ENCODE measurements at places on chromosomes 5 and 9.

DNA sequence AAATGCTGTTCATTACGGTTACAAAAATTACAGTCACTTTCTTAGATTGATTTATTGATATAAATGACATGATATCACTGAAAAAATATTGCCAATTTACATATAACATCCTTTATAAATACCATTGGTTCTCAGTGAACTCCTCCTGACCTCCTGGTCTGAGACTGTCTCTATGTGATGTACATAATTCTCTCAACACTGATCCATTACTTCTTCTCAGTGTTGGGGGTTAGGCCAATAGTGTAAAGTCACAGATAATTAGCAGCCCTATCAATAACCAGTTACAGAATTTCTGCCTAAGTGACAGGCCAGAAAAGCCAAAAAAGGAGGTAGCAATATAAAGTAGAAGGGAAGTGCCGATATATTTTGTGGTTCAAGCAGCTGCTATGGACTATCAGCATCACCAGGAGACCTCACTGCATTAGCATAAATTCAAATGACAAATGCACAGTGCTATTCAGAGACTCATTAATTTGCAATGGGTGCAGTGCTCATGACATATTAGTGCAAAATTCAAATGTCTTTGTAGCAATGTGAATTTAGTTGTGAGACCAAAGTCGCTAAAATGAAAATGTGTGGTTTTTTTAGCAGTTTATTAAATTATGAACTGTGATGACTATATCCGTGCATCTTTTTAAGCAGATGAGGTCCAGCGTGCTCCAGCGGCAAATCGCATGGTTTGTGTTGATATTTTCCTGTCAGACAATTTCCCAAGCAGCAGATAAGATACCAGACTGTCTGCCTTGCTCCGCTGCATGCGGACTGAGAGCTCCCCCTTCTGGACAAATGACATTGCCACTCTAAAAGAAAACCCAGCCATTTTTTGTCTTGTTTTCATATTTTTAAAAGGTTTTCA is 144.6 kb downstream of the CETN3 start:
- no peak for DNase-seq

- DNase-seq: no peak
These were observed 4.1 kb downstream of the PTCD2 start for GRCh38 chr5:72324189-72324825.

DNA sequence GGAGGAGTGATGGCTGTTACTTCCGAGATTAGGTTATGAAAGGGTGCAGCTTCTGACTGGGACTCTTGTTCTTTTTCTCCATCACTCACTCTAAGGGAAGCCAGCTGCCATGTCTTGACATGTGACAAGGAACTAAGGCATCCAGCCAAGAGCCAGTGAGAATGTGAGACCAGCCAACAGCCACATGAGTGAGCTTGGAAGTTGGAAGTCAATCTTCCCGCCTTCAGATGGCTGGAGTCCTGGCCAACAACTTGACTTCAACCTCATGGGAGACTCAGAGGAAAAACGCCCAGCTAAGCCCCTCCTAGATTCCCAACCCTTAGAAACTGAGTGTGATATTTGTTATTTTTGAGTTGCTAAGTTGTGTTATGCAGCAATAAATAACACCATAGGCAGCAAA is 201.1 kb downstream of the SNX18 start:
- no peak for DNase-seq

GRCh38 chr5:62299600-62299999 is 6.4 kb upstream of the KIF2A start:
- no peak for DNase-seq

DNA sequence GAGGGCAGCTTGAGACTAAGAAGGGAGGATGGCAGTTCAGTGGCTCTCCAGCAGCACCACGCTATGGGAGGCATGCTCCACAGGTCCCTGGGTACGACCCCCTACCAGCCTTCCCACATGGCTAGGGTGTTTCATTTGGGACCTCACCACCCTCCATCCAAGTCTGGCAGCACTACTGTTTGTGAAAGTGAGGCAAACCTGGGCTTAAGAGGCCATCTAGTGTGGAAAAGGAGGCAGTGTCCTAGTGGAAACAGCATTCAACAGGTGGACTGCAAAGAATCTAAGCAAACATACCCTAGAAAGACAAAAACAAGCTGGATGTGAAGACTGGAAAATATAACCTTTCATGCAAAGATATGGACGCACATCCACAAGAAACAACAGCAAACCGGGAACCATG is 4.8 kb upstream of the C5orf47 start:
- DNase-seq: no peak

GRCh38 chr9:88724331-88724730 is 189.4 kb downstream of the NXNL2 start:
- DNase-seq: no peak

- no peak for DNase-seq
These were observed 320.3 kb downstream of the SPATA31D1 start for GRCh38 chr9:82308836-82309235.

All from stimulated activated CD8-positive, alpha-beta memory T cell treated with anti-CD3 and anti-CD28 coated beads, Interleukin-7, amount 100 ng/mL, for 1 hour (primary cell).